ENCODE measurements at places on chromosomes 4 and X.

- DNase-seq = no peak
Observed at GRCh38 chr4:40552536-40552935, 77.1 kb downstream of the RBM47 start.

DNA sequence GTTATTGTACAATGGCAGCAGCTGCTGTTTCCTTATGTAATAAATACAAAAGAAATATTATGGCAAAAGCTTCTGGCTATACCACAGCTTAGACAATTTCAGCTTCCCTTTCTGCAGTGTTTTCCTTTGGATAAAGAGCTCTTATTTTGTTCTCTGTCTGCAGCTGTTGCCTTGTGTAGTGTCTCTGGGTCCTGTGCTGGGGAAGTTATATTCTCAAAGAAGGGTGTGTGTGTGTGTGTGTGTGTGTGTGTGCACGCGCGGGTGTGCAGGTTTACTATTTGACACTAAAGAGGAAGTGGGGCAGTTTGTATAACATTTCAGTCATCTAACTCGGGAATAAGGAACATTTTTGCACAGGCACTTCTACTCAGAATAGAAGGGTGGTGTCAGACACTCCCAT, 83.6 kb downstream of the REPS2 start:
- no peak for DNase-seq

DNA sequence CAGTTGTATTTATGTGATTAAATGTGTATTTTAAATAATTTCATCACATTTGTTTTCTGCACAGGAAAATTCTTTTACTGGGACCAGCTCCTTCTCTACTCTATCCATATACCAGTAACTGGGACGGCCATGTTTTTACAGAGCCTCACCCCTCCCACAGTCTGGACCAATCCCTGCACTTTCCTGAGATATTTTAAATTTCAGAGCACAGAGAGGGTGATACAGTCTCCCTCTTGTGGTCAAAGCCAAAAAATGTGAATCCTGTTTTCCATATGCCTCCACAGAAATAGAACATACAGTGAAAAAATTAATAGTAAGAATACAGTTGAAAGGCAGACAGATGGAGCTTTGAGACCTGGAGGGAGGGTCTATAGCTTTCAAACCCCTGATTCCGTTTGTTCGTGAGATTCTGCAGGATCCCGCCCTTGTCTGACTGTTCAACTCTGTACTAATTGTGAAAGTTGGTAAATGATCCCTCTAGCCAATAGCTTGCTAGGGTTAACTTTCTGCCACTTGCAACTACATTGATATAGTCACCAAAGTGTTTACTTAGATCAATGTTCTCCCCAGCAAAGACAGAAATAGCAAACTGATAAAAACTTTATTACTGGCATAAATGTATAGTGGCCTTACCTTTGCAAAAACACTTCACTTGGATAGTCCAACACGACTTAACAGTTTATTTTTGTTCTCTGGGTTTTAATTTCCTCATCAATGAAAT, 172.2 kb downstream of the PPARGC1A start:
- DNase-seq = no peak

DNA sequence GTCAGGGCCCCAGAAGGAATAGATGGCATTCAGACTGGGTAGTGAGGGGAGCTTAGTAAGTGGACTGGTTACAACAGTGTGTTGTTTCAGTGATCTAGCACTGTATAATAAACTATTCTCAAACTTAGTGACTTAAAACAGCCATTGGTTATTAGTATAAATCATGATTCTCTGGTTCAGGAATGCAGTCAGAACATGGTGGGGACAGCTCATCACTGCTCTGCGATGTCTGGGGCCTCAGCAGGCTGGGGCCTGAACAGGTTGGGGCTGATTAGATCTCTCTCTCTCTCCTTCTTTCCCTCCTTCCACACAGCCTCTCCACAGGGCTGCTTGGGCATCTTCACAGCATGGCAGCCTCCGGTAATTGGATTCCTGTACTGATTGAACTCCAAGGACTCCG, 160.4 kb downstream of the GATB start:
- DNase-seq = no peak

DNA sequence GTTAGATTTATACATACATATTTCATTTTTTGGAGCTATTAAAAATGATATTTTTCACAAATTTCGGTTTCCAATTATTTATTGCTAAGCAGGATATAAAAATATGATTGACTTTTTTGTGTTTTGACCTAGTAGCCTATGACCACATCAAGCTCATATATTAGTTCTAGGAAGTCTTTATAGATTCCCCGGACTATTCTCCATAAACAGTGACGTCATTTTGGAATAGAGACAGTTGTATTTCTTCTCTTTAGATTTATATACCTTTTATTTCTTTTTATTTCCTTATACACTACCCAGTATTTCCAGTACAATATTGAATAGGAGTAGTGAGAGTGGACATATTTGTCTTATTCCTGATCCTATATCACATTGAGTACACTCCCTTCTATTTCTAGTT, 31.8 kb downstream of the DDX53 start:
- DNase-seq = no peak

- no peak for DNase-seq
Observed at GRCh38 chr4:102343964-102344519, 1.2 kb downstream of the SLC39A8 start.

DNA sequence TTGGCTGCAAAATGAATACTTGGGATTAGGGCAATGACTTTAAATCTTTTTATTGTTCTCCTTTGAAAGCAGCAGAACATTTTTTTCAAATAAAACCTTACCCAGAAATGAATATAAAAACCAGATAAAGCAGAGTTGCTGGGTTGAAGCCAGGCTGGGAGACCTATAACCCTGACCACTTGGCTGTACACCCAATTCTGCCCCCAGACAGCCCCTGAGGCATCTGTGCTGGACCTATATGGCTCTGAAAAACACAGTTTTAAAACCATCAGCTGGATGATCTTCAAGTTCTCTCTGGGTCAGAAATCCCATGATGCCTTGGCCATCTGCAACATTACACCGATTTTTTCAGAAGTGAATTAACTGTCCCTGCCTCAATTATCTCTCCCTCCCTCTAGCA, 23.7 kb upstream of the GLRA2 start:
- DNase-seq = peak; percentile 42

GRCh38 chr4:138235419-138235952, 6.7 kb downstream of the SLC7A11 start:
- no peak for DNase-seq

DNA sequence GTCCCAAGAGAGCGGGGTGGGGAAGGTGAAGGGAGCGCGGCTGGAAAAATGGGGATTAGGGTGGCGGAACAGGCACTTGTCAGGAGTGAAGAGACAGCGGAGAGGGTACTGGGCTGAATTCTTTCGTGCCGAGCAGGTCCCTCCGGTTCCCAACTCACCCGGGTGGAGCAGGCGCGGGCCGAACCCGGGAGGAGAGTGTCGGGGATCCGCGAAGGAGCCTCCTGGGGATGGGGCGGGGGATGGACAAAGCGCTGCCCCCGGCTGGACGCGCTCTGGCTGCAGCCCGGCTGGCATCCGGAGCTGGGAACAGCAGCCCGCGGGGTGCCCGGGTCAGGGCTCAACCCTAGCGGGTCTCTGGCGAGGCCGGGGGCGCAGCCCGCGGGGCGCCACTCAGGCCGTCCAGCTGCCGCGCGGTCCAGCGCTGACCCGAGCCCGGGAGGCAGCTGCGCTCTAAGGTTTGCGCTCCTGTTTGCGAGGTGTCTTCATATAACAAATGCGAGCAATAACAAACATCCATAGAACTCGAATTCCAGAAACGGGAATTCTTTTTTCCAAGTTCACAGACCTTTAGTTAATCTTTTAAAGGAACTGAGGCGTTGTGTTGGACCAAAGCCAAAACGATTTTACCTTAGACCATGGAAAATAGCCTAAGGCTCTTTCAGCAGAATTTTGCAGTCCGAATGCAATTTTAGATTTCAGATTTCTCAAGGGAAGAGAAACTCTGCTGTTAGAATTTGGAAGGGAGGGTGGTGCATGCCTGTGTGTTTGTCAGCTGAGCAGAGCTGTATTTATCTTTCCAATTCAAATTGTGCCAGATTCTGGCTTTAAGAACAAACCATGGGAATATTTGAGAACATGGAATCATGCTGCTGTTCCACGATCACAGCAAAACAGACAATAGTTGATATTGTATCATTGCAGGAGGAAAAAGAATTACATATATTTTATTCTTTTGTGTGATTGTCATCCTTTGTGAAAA, 744 bp downstream of the NPY5R start:
- peak; percentile 47 for DNase-seq

DNA sequence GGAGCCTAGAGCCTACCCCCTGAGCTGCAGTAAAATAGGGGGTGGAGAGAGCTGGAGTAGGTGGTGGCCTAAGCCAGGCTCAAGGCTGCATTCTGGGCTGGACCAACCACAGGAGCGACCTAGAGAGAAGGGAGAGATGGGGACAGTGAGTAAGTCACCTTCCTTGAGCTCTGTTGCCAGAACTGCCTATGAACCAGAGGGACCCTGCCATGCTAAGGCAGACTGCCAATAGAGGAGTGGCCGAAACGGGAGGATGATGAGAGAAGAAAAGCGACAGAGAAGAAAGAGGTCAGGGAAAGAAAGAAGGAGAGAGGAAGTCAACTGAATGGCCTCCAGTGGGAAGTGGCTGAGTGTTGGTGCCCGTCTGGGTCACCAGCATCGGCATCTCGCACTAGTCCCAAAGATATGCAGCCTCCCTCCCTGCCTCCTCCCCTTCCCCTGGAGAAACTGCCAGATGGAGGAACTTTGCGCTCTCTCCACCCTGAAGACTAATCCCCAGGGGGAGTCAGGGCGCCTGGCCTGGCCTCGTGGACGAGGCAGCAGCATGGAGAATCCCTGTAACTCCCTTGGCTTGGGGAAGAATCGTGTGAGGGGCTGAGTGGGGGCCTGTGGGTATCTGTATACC, 28.8 kb downstream of the ELF4 start:
- no peak for DNase-seq

GRCh38 chr4:26284536-26284935, 36.3 kb upstream of the RBPJ start:
- DNase-seq = no peak

DNA sequence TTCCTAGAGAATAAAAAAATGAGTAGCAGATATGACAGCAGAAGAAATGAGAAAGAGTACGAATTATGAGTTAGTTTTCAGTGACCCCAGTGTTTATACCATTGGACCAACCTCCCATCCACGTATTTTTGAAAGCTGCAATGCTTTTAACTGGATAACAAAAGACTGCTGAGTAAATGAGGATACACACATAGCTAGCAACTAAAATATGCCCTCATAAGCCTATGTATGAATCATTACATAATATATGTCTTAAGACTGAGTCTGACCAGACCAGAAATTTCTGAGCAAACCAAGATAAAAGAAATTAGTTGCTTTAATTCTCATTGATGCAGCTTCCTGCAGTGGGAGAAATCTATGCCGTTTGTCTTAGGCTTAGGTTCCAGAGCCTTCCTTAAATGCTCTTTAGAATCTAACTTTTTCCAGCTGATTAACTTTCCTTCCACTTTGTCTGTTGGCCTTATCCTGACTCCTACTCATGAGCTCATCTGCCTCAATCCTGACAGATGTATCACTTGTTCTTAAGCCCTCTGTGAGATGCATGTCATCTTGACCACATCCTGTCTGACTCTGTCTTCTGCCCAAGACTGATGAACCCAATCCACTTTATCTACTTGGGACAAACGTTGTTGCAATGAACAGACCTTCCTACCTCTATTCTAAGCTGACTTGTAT, 301.4 kb upstream of the AADAT start:
- DNase-seq = no peak

DNA sequence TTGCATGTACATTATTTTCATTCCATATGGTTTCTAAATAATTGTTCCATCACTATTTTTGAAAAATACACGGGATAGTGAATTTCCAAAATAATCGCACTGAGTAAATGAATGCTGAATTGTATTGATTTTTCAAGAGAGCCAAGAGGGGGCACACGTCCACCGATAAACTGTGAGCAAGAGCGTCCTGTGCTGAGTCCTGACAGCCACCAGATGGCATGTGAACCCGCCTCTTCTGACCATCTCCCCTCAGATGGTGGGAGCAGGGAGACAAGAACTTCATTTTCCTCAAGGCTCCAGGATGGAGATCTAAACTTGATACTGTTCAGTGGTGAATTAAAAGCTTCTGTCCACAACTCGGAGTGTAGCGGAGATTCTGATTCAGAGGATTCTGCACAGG, 30.6 kb upstream of the IL9R start:
- no peak for DNase-seq

DNA sequence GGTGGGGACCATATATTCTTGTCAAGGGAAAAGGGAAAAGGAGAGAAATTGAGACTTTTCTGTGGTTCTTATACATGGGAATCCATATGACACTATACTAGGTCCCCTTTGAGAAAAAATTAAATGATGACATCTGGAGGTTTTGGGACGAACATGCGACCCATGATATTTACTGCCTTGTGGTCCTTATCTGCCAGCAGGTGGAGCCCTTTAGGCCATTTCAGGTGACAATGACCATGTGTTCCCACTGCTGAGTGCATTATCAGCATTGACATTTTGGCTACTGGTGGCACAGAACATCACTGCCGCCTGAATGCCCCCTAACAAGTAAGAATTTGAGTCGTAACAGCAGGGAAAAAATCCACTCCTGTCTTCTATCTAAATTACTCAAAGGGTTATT, 843.4 kb downstream of the FSTL5 start:
- DNase-seq = no peak

DNA sequence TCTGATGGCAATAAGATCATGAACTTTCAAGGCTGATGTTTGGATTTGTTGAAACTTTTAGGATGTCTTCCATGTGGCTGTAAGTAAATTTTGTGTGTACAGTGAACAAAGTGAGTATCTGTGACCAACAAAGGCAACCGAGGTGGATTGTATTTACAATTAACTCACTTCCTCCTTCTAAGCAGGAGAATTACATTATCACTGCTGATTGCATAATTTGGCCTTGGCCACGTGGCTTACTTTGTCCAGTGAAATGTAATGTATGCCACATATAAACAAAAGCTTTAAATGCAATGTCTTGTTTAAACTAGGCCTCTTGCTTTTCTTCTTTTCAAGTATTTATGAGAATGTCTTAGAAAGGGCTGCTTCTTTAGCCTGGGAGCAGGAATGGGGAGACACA, 66.3 kb upstream of the MAD2L1 start:
- DNase-seq = no peak

DNA sequence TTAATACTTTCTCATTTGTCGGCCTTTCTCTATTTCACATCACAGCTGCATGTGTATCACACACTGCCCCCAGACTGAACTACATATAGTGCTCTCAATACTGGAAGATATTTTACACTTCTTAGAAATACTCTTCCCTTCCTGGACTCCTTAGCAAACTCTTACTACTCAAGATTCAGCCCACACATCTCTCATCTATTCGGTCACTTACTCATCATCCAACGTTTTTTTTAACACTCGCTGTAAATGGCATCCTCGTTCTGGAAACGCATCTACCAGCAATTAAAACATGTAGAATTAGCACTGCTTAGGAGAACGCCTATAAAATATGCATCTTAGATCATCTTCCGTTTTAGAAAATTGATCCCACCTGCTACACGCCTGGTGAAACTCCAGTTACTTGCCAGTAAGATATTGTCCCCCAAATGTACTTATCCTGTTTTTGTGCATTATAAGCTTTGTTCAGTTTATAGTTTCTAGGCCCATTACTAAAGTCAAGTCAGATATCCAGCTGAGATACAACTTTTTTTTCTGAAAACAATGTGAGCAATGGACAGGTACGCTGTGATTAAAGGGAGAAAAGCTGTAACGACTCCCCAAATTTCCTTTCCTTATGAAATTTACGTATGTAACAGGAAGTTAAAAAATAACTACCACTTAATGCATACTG, 1.0 kb downstream of the LRP2BP start:
- DNase-seq = no peak

Data from right forelimb (tissue), 1 donor.